ENCODE measurements at places on chromosomes 3 and 15.
A peak's percentile ranks its signal among the peaks of the same experiment; 100 is the strongest.

- no peak for DNase-seq
Measured at GRCh38 chr15:94703596-94703995, 472.2 kb downstream of the MCTP2 start.

GRCh38 chr15:41544650-41545015, 576 bp upstream of the RPAP1 start:
- peak; percentile 89 for DNase-seq

- no peak for DNase-seq
Measured at GRCh38 chr3:195802795-195803194, 8.9 kb downstream of the MUC4 start.

GRCh38 chr3:73602170-73602569, 22.6 kb downstream of the PDZRN3 start:
- DNase-seq, result no peak

DNA sequence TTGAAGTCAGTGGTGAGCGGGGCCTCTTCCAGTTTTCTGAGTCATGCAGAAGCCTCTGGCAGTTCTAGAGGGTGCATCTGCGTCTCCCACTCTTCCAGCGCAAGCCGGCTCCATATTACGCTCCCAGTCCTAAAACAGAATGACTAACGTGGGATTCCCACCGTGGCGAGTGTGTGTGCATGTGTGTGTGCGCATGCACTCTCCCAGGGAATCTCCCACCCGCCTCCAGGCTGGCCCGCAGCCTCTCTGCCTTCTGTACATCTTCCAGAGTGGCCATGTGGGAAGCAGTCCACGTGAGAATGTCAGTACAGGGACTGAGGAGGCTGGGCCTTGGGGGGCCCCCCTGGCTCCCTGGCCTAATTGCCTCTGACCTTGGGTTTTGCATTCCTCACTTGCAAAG, 87.7 kb downstream of the LSM3 start:
- DNase-seq, result no peak

- DNase-seq, result no peak
Measured at GRCh38 chr3:3927965-3928364, 128.7 kb downstream of the LRRN1 start.

- DNase-seq, result no peak
Measured at GRCh38 chr3:173591401-173591800, 193.9 kb downstream of the NLGN1 start.

DNA sequence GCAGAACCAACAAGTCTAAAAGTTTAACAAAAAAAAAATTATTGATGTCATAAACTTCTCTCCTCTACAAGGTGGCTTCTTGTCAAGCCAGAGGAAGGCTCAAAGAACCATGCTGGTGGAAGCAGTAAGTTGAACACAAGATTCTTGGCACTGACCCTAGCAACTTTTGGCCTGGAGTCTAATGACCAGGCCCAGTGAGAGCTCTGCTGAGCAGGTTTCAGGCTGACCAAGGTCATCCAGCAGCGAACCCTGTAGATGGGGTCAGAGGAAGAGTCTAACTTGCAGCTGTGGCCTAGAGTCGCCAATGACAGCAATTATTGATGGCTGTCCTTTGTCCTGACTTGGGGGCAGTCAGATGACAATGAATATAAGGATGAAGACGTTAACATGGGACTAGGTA, 43.1 kb upstream of the PDZRN3 start:
- DNase-seq, result no peak

- no peak for DNase-seq
Measured at GRCh38 chr3:176767385-176767784, 429.9 kb downstream of the TBL1XR1 start.

DNA sequence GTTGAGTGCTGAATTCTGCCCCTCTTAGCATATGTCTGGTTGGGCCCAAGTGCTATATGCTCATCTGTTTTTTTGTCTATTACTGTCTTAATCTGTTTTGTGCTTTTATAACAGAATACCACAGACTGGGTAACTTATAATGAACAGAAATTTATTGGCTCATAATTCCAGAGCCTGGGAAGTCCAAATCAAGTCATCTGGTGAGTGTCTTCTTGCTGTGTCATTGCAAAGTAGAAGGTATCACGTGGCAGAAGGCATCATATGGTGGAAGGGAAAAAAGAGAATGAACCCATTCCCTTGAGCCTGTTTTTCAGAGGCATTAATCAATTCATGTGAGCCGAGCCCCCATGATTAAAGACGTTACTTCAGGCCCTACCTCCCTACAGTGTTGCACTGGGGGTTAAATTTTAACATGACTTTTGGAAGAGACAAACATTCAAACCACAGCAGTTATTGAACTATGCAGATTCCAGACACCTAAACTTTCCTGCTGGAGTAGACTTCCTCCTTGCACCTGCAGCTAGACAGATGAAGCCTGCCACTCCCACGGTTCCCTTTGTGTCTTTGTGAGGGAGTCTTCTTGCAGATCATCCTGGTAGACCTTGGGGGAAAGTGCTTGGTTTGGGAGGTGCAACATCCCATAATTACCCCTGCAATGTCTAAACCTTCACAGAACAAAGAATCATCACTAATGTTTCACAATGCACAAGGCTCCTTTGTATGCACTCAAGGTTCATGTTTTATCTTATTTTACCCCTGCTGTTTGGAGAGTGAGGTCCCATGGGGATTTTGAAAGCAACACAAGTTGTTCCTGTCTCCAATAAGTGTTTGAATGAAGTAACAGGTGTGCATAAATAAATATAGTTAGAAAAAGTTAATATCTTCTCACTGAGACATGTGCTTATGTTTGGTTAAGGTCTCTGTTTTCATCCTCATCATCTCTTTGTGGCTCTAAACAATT, 64.7 kb upstream of the XCR1 start:
- DNase-seq, result no peak

DNA sequence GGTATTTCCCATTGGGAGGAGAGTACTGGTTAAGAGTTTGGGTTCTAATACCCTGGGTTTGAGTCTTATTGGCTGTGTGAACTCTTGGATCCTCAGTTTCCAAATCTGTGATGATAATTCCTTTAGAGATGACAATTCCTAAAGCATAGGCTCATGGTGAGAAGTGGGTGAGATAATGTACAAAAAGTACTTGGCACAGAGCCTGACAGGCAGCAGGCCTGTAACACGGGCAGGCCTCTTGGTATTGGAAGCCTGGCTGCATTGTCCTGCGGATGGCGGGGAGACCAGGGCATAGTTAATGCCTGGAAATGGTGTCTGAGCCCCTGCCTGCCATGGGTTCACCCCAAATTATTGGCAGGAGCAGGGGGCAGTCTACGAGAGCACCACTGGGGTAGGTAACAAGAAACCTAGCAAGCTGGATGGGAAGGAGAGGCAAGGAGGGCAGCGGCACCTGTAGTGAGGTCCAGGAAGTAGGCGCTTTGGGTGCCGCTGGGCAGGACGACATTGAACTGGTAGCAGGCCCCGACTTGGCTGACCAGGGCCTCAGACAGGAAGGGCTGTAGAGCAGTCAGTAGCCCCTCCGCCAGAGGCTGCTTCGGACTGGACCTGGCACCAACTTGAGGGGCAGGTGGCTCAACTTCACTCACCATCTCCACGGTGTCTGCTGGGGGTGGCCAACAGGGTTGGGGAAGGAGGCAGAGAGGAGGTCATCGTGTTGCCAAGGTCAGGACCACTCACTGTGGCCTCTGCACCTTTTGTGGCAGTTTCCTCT, 7.7 kb downstream of the STOML1 start:
- no peak for DNase-seq

DNA sequence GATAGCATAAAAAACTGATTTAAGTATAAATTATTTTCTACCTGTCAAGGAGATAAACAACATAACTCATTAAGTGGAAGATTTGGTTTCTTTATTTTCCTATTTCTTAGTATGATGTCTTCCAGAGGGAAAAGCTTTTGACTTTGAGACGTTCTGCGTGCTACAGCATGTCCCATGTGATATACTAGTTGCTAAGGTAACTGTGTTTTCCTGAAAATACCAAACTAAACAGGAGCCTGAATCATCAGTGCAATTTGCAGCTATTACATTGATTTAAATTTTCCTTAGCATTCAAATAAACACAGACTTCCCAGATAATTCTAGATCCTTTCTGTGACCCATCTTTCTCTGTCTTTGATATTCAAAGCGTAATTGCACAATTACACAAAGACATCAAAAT, 117.7 kb upstream of the P2RY1 start:
- no peak for DNase-seq

- no peak for DNase-seq
Measured at GRCh38 chr3:78050276-78051065, 1010.6 kb downstream of the ROBO2 start.

DNA sequence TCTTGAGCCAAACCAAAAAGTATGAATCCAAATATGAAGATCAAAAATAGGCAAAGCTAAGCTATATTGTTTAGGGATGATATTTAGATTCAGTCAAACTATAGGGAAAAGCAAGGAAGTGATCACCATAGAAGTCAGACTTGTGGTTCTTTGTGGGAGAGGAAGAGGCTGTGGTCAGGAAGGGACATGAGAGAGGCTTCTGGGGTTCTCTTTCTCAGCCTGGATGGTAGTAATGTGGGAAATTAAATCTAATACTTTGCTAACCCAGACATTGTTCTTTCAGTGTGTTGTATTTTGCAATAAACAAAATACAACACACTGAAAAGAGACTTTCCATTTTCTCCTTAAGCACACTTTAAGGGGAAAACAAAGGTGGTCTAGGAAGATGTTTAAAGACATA, 3.1 kb downstream of the CX3CR1 start:
- no peak for DNase-seq

DNA sequence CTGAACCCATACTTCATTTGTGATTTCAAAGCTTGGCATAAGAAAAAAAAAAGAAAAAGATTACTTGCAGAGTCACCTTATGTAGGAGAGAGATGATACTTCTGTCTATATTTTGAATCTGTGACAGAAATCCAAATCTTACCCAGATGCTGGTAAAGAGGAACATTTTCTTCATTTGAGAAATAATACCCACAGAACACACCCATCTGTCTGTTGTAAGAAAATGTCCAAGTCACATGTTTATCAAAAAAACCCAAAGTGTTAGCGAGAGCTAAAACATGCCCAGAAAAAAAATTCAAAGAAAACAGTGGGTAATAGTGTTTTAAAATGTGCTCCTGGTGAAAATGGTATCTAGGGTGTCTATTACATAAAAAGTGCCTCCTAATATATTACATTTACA, 18.0 kb upstream of the RAP2B start:
- DNase-seq, result no peak

GRCh38 chr3:97835761-97836160, 13.9 kb downstream of the CRYBG3 start:
- no peak for DNase-seq

GRCh38 chr15:42332331-42332730, 27.0 kb upstream of the CAPN3 start:
- DNase-seq, result no peak

GRCh38 chr15:74620636-74621545, 5.3 kb downstream of the CLK3 start:
- peak; percentile 71 for DNase-seq

DNA sequence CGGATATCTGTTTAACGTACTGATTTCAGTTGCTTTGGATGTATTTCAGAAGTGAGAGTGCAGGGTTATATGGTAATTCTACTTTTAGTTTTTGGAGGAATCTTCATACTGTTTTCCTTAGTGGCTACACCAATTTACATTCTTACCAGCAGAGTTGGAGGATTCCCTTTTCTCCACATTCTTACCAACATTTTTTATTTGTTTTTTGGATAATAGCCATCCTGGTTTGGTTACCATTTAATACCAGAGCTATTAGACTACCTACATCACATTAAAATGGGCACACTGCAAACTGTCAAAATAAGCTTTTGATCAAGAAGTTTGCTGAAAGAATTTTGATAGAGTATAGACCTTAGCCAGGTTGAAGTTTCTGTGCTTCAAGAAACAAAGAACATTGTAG, 217.2 kb upstream of the CFAP20DC start:
- DNase-seq, result no peak

- no peak for DNase-seq
Measured at GRCh38 chr3:44961888-44962287, 14.1 kb downstream of the ZDHHC3 start.

- peak; percentile 78 for DNase-seq
Measured at GRCh38 chr3:184016811-184017671, 643 bp downstream of the ABCC5 start.

DNA sequence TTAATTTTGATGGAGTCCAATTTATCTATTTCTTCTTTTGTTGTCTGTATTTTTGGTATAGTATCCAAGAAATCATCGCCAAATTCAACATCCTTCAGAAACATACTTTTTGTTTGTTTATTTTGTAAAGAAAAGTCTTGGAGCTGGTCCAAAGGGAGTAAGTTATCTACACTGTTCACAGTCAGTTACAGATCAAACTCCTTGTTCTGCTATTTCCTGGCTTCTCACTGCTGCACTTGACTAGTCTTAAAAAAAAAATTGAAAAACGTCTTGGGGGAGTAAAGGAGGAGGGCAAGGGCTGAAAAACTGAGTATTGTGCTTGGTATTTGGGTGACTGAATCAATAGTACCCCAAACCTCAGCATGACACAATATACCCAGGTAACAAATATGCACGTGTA, 105.6 kb downstream of the NFKBIZ start:
- no peak for DNase-seq

DNA sequence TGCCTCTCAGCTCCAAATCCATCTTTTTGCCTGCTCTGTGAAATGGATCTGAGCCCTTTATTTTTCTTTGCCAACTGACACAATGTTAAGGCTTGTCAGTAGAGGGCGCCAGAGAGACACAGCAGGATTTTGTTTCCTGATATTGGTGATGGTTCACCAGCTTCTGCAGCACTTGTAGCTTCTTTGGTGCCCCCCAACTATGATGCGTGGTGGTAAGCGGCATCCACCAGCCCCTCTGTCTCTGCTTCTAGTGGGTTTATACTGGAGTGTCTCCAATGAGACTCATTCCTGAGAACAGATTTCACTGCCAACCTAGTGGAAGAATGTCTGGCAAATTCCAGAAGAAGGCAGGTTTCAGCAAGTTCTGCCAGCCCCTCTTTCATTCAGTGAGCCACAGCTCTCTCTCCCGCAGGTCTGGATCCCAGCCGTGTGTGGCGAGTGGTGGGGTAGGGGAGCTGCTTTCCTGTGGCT, 471.9 kb upstream of the FRG2C start:
- no peak for DNase-seq

DNA sequence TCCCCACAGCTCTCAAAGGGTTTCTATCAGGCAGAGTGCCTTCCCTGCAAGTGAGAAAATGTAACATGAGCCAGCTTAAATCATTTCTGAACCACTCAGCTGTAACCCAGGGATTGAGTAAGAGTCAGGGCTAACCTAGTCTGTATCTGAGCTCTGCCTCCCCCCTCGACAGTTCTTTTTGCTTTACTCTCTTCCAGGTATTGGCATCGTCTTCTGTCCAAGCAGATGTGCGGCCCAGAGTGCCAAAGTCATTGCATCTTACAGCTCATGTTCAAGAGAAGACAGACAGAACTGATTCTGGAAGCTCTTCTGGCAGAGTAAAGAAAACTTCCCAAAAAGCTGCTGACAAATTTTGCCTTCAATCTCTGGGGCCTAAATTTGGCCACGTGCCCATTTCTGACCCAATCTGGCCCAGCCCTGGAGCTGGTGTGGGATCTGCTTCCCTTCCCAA, 74.8 kb downstream of the ABHD5 start:
- no peak for DNase-seq

- DNase-seq, result no peak
Measured at GRCh38 chr3:75237477-75237876, 426.7 kb upstream of the FRG2C start.
